ENCODE measurements at places on chromosomes 5 and 9.

- DNase-seq: no peak
- peaks cover 9% of the 10 kb centered on the region for H3K27me3 ChIP-seq
- H3K4me3 ChIP-seq: no peak overlapping the region
- no peaks in the 10 kb centered on the region for H3K4me1 ChIP-seq
Observed at GRCh38 chr9:134852906-134853654, 27.5 kb upstream of the FCN2 start.

DNA sequence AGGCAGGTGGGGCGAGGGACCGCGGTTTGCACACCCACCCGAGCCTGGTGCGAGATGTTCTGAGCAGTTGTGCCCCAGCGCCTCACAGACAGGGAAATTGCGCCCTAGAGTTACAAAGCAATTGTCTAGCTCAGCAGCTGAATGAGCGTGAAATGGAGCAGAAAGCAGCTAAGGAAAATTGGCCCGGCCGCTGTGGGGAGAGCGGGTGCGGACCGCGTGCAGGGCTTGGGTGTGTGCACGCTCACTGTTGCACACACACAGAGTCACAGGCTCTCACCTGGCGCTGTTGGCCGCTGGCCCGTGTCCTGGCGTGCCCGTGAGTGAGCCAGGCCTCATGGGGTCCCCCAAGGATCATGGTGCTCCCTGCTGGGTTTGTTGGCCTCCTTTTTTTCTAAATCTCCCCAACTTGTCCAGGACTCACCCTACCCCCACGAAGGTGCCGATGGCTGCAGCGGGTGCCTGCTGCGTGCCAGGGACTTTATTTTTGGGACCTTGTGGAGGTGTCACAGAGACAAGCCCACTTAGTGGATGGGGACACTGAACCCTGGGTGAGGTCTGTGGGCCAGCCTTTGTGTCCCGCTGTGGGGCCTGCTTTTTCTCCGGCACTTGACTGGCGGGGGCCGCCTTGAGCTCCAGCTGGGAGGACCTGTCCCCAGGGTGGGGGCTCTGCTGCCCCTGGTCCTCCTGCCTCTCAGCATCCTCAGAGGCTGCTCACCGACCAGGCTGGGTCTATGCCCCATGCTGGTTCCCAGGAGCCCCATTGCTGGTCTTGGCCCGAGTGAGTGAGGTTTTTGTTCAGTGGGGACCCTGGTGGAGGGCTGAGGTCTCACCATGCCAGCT is 5.2 kb downstream of the RXRA start:
- H3K36me3 ChIP-seq: no peaks in the 10 kb centered on the region
- H3K27ac ChIP-seq: peak overlapping the region; percentile 86
- H3K4me1 ChIP-seq: peaks cover 39% of the 10 kb centered on the region
- DNase-seq: no peak
- H3K4me3 ChIP-seq: no peak overlapping the region
- H3K27me3 ChIP-seq: no peaks in the 10 kb centered on the region

- H3K4me1 ChIP-seq: no peaks in the 10 kb centered on the region
- H3K36me3 ChIP-seq: peaks cover 2% of the 10 kb centered on the region
- no peak overlapping the region for H3K27ac ChIP-seq
- DNase-seq: no peak
Observed at GRCh38 chr5:6843821-6844220, 130.6 kb downstream of the TENT4A start.

GRCh38 chr5:132639706-132640130 is 18.3 kb upstream of the IL13 start:
- H3K27ac ChIP-seq: no peak overlapping the region
- H3K4me1 ChIP-seq: no peaks in the 10 kb centered on the region
- no peak for DNase-seq
- no peaks in the 10 kb centered on the region for H3K27me3 ChIP-seq
- no peak overlapping the region for H3K4me3 ChIP-seq

DNA sequence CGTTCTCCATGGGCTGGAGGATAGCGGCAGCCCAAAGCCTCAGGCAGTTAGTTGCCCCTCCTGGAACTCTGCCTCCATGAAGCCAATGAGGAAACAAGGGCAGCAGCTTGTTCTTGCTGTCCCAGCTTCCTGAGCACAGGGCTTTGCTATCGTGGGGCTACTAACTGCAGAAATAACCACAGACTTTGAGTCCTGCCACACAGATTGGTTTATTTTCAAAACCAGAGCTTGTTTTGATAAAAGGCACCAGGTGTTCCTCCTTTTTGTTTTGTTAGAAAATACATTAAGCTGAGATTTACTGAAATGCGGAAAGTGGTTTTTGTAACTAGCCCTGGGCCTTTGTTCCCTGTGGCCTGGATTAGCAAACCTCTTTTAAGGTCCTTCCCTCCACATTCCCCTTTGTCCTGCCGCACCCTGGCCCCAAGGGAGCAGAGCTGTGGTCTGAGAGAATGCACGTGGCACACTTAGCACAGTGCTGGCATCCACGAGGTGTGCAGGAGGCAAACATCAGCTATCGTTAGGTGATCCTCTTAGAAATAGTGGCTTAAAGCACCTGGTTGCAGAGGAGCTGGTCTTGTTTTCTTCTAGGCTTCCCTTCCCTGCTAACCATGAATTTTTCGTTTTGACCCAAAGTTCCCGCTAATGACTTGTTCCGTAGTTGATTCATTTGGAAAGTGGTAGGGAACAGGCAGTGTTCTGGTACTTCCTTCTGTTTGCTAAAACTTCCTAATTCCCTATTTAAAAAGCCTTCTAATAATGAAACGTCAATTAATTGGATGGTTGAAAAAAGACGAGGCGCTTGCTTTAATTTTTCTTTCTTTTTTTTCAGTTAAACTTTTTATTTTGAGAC is 21.5 kb downstream of the MVB12B start:
- H3K27ac ChIP-seq: peak overlapping the region; percentile 96
- H3K27me3 ChIP-seq: no peaks in the 10 kb centered on the region
- DNase-seq: no peak
- peak overlapping the region; percentile 44 for H3K4me3 ChIP-seq

DNA sequence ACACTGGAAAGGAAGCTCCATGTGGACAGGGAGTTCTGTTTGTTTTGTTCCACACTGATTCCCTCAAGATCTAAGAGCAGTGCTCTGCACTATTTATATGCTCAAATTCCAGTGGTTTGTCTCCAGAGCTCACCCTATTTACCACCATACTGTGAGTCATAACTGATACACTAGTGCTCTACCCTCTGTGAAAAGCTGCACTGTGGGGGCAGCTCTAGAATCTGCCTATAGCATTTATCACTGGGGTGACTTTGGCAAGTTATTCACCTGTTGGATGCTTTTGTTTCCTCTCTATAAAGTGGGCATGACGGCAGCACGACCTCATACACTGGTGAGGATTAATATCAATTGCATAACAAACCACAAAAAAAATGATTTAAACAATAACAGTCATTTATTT is 307.8 kb downstream of the NR2F1-AS1 start:
- peaks cover 5% of the 10 kb centered on the region for H3K4me1 ChIP-seq
- H3K27ac ChIP-seq: no peak overlapping the region
- H3K27me3 ChIP-seq: no peaks in the 10 kb centered on the region
- no peak for DNase-seq
- H3K36me3 ChIP-seq: peaks cover 4% of the 10 kb centered on the region
- H3K4me3 ChIP-seq: no peak overlapping the region

- H3K27ac ChIP-seq: no peak overlapping the region
- no peaks in the 10 kb centered on the region for H3K4me1 ChIP-seq
- H3K27me3 ChIP-seq: no peaks in the 10 kb centered on the region
- H3K4me3 ChIP-seq: no peak overlapping the region
- no peaks in the 10 kb centered on the region for H3K36me3 ChIP-seq
Observed at GRCh38 chr9:98912450-98912849, 31.3 kb upstream of the COL15A1 start.

- no peak overlapping the region for H3K27ac ChIP-seq
- DNase-seq: no peak
- H3K4me3 ChIP-seq: no peak overlapping the region
- H3K27me3 ChIP-seq: no peaks in the 10 kb centered on the region
- H3K4me1 ChIP-seq: peaks cover 10% of the 10 kb centered on the region
Observed at GRCh38 chr5:9419794-9420193, 126.1 kb downstream of the SEMA5A start.

- no peaks in the 10 kb centered on the region for H3K27me3 ChIP-seq
- H3K27ac ChIP-seq: no peak overlapping the region
- no peaks in the 10 kb centered on the region for H3K4me1 ChIP-seq
Observed at GRCh38 chr5:92468295-92468694, 1085.2 kb upstream of the ARRDC3 start.

DNA sequence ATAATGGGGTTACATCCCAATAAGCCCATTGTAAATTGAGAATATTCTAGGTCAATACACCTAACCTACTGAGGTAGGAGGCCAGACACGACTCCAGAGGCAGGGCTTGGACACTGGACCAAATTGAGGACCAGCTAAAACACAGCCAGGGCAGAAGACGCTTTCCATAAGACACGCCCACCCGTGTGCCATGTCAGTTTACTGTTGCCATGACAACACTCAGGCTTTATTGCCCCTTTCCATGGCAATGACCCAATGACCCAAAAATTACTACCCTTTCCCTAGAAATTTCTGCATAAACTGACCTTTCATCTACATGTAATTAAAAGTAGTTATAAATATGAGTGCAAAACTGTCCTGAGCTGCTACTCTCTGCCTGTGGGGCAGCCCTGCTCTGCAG is 31.5 kb downstream of the SLC22A4 start:
- H3K4me3 ChIP-seq: no peak overlapping the region
- H3K27ac ChIP-seq: no peak overlapping the region
- DNase-seq: no peak
- H3K36me3 ChIP-seq: no peaks in the 10 kb centered on the region
- no peaks in the 10 kb centered on the region for H3K27me3 ChIP-seq
- peaks cover 20% of the 10 kb centered on the region for H3K4me1 ChIP-seq

DNA sequence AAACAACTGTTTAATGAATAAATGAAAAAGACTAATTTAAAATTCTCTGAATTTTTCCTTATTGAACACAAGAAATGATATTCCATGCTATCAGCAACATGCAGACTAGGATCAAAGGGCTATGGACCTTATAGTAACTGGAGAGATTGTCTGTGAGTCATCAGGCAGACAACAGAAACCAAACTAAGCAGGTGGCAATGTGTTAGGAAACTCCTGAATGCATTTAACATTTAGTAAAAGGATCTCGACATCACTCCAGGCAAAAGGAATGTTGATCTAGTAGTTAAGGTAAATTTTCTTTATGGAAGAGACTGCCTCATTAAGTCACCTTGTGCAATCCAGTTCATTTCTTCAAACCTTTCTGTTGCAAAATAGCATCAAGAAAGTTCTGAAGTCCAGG is 58.4 kb downstream of the ARL15 start:
- peaks cover 4% of the 10 kb centered on the region for H3K4me1 ChIP-seq
- H3K4me3 ChIP-seq: no peak overlapping the region
- H3K27me3 ChIP-seq: no peaks in the 10 kb centered on the region
- no peak for DNase-seq

DNA sequence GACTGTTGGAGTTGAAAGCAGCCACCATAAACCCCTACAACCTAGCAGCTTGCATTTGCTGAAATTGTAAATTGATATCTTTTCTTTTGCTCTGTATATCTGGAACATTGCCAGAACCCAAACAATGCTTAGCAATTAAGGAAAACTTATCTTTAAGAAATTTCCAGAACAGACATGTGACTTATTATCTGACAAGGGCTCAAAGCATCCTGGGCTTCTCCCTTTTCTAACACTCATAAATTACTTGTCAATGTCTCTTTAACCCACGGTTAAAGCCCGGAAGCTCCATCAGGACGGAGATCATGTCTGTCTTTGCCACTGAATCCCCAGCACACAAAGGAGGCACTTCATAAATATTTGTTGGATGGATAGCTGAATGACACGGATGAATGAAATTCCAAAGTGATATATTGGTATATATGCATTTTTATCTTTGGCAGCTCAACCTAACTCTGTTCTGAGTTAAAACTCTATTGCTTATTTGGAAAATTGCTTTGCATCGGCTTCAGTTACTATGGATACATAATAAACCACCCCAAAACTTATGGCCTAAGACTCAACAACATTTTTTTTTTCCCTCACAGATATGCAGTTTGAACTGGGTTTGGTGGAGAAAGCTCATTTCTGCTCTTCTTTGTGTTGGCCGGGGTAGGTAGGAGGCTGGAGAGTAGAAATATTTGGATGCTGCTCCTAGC is 103.1 kb upstream of the CLINT1 start:
- peaks cover 60% of the 10 kb centered on the region for H3K27me3 ChIP-seq
- no peak for DNase-seq
- no peak overlapping the region for H3K27ac ChIP-seq
- H3K4me1 ChIP-seq: peaks cover 4% of the 10 kb centered on the region
- no peaks in the 10 kb centered on the region for H3K36me3 ChIP-seq

- no peaks in the 10 kb centered on the region for H3K36me3 ChIP-seq
- H3K4me1 ChIP-seq: no peaks in the 10 kb centered on the region
- no peak for DNase-seq
- H3K27ac ChIP-seq: no peak overlapping the region
Observed at GRCh38 chr9:9615086-9615485, 997.7 kb downstream of the PTPRD start.

GRCh38 chr9:23287390-23287789 is 538.6 kb downstream of the ELAVL2 start:
- no peaks in the 10 kb centered on the region for H3K27me3 ChIP-seq
- no peaks in the 10 kb centered on the region for H3K36me3 ChIP-seq
- no peak for DNase-seq
- H3K27ac ChIP-seq: no peak overlapping the region

- H3K4me3 ChIP-seq: no peak overlapping the region
- no peaks in the 10 kb centered on the region for H3K36me3 ChIP-seq
- no peaks in the 10 kb centered on the region for H3K4me1 ChIP-seq
- H3K27me3 ChIP-seq: peaks cover 10% of the 10 kb centered on the region
- DNase-seq: no peak
Observed at GRCh38 chr5:170202117-170202516, 30.7 kb upstream of the C5orf58 start.

GRCh38 chr5:61298580-61298979 is 33.5 kb upstream of the ZSWIM6 start:
- no peak for DNase-seq
- no peak overlapping the region for H3K27ac ChIP-seq
- H3K36me3 ChIP-seq: no peaks in the 10 kb centered on the region
- H3K4me1 ChIP-seq: peaks cover 6% of the 10 kb centered on the region

DNA sequence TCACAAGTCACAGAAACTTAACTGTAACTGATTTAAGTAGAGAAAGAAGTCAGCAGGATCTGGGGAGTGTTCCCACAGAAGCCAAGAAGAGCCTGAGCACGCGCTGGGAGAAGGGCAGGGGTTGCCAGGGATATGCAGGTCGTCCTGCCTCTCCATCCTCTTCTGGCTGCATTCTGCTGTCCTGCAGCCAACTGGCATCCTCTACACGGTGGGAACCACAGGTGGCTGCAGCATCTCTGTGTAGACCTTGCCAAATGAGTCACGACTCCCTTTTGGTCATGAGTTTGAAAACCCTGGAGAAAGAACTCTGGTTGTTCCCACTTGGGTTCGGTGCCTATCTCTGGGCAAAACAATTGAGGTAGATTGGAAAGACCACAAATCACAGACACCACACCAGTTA is 38.4 kb upstream of the PCA3 start:
- no peak overlapping the region for H3K27ac ChIP-seq
- no peak overlapping the region for H3K4me3 ChIP-seq
- no peak for DNase-seq

- no peak for DNase-seq
- H3K27me3 ChIP-seq: peaks cover 2% of the 10 kb centered on the region
- no peak overlapping the region for H3K4me3 ChIP-seq
- H3K27ac ChIP-seq: no peak overlapping the region
- peaks cover 75% of the 10 kb centered on the region for H3K4me1 ChIP-seq
- H3K36me3 ChIP-seq: no peaks in the 10 kb centered on the region
Observed at GRCh38 chr9:38043931-38044623, 24.9 kb downstream of the SHB start.
